Stimulated activated CD4-positive, alpha-beta T cell treated with anti-CD3 and anti-CD28 coated beads, Interleukin-2, amount 100 ng/mL, for 24 hours (primary cell): ENCODE measurements at places on chromosomes 7 and 10.
A peak's percentile ranks its signal among the peaks of the same experiment; 100 is the strongest.

DNA sequence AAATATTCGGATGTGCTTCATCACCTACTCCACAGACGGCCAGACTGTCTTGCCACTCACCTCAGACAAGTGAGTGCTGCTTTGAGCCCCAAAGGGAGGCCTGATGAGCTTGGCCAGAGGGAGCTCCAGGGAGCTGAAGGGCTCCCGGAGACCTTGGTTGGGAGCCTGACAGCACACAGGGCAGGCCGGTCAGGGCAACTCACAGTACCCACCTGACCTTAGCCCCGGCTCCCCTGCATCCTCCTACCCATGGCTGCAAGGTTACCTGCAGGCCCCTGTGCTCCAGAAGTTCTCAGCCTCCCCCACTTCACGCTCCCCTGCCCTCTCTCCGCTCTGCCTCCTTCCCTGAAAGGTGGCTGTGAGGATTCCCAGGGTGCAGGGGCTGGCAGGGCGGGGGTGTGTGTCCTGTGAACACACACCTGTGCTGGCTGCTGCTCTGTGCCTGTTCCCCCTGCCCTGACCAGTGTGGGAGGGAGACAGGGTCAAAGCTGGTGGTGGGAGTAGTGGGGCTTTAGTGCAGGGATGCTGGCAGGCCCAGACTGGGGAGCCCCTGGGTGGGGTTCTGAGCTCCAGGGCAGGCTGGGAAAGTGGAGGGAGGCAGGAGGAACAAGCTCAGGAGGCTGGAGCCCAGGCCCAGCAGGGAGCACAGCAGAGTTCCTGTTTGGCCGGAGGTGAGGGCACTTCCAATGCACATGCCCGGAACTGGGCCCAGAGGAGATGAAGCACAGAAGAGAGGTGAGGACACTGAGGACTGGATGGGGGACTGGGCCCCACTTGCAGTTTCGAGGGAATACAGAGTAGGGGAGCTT lies 7.2 kb downstream of the ANTXRL start:
- DNase-seq: no peak

GRCh38 chr10:63266391-63267316 lies 133.5 kb downstream of the NRBF2 start:
- no peak for DNase-seq

DNA sequence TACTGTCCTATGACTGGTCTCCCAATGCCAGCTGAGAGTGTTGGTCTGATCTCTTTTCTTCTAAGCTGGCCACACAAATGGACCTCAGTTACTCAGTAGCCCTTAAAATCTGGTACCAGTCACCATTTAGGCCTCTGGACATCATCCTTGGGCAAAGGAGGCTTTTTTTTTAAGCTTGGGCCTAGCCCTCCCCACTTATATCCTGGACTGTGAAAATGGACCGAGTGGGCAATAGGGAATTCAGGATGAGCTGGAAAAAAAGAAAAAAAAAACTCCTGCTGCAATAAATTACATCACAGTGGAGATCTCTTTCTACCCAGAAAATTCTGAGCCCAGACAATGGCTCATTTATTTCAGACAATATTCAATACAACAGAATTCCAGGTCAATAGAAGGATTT lies 68.4 kb downstream of the PARP12 start:
- no peak for DNase-seq

DNA sequence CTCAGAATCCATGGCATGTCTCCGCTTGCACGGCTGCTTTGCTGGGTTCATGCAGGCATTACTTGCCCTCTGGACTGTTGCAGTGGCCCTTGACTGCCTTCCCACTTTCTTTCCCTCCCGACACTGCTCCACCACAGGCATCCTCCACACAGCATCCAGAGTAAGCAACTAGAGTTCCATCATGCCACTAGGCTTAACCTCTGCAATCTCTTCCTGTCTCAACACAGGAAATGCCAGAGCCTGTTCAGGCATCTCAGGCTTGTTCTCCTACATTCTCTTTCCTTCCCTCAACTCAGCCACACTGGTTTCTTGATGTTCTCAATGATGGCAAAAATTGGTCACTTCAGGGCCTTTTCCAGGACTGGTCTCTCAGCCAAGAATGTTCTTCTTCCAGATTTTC lies 284.5 kb upstream of the KLF6 start:
- no peak for DNase-seq

DNA sequence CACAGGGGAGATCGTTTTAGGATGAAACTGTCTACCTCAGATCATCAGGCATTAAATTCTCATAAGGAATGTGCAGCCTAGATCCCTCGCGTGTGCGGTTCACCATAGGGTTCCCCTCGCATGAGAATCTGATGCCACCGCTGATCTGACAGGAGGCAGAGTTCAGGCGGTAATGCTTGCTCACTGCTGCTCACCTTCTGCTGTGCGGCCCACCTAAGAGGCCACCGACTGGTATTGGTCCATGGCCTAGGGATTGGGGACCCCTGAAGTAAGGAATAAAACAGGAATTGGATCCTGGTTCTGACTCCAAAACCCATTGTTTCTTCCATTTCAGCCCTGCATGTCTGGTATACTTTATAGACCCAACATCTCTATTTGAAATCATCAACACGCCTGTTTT lies 4.1 kb downstream of the NOD1 start:
- DNase-seq: no peak

DNA sequence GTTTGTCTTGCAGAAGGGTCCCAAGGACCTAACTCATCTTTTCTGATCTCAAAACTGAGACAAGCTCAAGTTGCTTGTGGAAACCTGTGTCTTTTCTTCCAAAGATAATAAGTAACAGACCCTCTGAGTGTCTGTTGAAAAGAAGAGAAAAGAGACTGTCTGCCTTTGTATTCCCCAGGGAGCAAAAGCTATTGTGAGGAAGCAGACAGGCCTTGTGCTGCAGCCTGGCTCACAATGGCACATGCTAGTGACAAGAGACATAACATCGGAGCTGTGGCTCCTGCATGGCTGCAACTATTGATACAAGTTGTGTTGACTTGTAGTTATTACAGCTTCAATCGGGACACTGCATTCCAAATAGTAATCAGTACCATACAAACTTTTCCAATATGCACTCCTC lies 202.9 kb downstream of the DKK1 start:
- DNase-seq: no peak

GRCh38 chr10:62917475-62918238 lies 101.5 kb upstream of the EGR2 start:
- DNase-seq: no peak

GRCh38 chr10:127497685-127498084 lies 51.4 kb upstream of the NPS start:
- no peak for DNase-seq

DNA sequence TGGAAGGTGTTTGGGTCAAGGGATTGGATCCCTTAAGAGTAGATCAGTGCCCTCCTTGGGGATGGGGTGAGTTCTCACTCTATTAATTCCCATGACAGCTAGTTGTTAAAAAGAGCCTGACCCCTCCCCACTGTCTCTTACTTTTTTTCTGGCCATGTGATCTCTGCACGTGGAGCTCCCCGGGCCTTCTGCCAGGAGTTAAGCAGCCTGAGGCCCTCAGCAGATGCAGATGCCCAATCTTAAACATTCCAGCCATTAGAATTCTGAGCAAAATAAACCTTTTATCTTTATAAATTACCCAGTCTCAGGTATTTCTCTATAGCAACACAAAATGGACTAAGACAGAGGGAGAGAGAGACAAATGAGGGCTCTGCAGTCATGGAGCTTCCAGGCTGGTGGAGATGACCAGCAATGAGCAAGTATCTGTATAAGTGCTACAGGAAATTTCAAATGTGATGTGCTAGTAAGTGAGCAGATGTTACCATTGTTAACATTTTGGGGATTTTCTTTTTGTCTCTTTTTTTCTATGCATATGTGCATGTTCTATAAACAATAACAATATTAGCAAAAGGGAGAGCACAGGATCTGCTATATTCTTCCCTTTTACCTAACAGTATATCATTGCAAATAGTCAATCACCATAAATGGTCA lies 26.7 kb downstream of the PLPP4 start:
- DNase-seq: no peak

- no peak for DNase-seq
Measured at GRCh38 chr7:41695661-41696322, 7.1 kb downstream of the INHBA start.

- DNase-seq: no peak
Measured at GRCh38 chr7:33671531-33672262, 233.6 kb upstream of the BMPER start.

DNA sequence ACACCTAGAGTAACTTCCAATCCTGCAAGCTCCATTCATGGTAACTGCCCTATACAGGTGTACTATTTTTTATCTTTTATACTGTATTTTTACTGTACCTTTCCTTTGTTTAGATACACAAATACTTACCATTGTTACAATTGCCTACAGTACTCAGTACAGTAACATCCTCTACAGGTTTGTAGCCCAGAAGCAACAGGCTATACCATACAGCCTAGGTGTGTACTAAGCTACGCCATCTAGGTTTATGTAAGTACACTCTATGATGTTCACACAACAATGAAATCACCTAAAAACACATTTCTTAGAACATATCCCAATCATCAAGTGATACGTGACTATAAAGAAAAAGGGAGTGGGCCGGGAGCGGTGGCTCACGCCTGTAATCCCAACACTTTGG lies 53.1 kb upstream of the SLIT1 start:
- no peak for DNase-seq

DNA sequence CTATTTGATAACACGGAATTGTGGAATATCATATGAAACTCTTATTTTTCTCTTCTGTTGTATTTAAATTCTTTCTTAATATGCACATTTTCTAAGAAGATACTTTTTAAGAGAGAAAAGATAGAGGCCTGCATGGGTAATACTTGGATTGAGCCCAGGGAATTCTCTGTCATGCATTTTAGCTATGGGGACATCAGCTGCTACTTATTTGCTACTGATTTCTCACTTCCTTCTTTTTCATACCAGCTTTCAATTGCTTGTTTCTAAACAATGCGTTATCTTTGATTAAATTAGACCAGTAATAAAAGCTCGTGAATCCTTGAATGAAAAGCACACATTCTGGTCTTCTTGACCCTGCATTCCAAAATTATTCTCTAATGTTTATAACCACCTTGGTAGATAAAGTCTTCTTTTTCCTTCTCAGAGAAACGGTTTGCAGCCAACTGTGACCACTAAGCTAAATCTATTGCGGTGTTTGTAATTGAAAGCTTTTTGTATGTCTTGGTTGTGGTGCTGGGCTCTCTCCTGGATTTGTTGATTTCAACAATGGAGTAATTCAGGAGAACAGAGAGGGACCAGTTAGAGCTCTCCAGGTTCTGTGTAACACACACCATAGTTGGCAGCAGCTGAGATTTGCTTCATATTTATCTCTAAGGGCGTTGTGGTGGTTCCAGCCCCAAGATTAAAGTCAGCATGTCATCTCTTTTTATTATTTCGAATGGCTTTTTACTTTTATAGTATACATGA lies 139.3 kb downstream of the PPP1R9A start:
- no peak for DNase-seq

GRCh38 chr7:55101359-55101758 lies 82.5 kb downstream of the EGFR start:
- DNase-seq: no peak

GRCh38 chr10:51694086-51694768 lies 5.2 kb downstream of the CSTF2T start:
- no peak for DNase-seq

DNA sequence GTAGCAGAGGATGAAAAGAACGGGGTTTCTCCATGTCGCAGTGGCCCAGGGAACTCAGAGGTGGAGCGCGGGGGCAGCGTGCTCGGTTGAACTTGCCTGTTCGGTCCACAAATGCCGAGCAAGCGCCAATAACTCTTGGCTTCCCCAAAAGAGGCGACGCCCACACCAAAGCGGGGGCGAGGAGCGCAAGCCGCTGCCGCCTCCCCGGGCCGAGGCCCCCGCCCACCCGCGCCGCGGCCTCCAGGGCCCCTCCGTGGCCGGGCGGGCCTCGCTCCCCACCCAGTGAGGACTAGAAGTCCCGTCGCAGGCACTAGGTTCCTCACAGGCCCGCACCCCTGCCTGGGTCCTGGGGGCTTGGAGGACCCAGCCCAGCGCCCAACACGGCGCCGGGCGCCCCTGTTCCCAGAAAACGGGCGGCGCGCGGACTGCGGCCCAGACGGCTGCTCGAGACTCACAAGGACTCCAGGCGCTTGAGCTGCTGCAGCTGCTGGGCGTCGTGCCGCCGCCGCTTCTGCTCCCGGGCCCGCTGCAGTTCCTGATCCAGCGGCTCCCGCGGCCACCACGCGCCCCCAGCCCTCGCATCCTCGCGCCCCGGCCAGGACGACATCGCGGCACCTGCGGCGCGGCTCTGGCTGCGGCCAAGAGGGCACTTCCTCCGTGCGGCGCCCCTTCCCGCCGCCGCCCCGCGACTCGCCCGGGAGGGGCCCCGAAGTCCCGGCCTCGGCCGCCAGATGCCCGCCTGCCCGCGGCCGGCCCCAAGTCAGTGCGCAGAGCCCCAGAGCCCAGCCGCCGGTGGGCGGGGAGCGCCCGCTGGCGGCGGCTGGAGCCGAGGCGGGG lies 14.6 kb upstream of the FKBP9 start:
- peak; percentile 69 for DNase-seq

GRCh38 chr7:85386460-85386859 lies 199.6 kb upstream of the SEMA3D start:
- DNase-seq: no peak

GRCh38 chr7:26090927-26091519 lies 61.0 kb upstream of the NFE2L3 start:
- DNase-seq: no peak

GRCh38 chr10:11242443-11243387 lies 225.0 kb downstream of the CELF2 start:
- peak; percentile 43 for DNase-seq

DNA sequence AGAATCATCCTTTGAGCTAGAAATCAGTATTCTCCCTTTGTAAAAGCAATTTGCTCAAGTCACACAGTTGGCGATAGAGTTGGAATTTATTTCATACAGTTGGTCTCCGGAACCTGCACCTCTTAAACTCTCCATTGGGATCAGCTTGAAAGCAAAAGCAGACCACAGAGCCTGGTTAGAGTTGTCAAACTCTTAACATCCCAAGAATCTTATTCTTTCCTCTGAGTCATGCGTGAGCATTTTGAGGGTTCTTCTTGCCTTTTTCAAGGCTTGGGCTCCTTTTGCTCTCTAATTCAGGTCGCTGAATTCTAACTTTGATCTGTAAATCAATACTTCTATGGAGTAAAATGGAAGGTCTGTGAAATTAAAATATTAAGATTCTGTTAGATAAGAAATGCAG lies 19.6 kb upstream of the SCIN start:
- DNase-seq: no peak

DNA sequence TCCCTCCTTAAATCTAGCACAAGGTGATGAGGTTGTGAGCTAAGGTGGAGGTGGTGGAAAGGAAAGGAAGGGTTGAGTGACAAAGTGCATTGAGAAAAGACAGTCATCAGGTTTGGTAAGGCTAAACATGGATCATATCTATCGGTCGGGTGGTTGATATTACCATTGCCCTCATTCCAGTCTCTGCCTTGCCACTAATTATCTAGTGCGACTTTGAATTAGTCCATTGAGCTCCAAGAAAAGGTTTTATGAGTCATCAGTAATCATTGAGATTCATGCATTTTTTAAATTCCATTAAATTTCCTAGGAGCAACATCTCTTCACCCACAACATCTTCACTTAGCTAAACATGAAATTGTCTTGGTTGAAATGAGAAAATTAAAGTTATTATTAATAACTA lies 68.9 kb upstream of the FRMD4A start:
- no peak for DNase-seq

GRCh38 chr10:11424456-11425295 lies 186.8 kb downstream of the USP6NL start:
- DNase-seq: no peak

GRCh38 chr10:124152139-124153022 lies 59.0 kb upstream of the CHST15 start:
- DNase-seq: no peak

GRCh38 chr10:29102233-29102632 lies 186.6 kb upstream of the LYZL1 start:
- DNase-seq: no peak
